Mucosa of gallbladder (tissue), 1 donor: ENCODE measurements at places on chromosomes 16 and 17.

- DNase-seq: no peak
These were observed 23.1 kb downstream of the LITAFD start for GRCh38 chr16:8905168-8905762.

DNA sequence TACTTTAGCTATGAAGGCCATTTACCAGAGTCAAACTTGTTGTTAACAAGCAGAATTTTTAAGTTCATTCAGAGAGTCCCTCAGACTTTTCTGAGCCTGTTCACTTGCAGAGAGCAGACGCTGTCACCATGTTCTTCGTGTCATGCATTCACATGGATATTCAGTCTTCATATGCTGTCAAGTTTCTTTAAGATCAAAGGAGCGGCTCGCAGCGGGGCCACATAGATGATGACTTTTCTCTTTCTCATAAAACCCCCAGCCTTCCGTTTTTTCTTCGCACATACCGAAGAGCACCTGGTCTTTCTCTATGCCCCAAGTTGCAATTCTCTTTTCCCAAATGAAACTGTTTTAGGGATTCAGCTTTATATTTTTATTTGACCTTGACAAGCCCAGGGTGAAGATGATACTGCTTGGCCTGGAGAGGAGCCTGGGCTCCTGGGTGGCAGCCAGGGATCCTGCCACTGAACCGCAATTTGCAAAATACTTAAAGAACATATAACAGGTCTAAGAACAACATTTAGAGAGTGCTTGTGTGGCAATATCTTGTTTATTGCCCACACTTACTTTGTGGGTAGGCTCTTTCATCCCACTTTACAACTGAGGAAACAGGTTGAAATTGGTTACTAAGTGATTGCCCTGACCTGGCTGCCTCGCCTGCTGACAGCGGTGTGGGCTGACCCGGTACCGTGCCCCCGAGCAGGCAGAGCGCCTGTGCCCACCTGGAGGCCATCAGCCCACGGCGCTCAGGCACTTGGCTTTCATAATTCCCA lies 22.9 kb downstream of the SEC14L1 start:
- DNase-seq: no peak

DNA sequence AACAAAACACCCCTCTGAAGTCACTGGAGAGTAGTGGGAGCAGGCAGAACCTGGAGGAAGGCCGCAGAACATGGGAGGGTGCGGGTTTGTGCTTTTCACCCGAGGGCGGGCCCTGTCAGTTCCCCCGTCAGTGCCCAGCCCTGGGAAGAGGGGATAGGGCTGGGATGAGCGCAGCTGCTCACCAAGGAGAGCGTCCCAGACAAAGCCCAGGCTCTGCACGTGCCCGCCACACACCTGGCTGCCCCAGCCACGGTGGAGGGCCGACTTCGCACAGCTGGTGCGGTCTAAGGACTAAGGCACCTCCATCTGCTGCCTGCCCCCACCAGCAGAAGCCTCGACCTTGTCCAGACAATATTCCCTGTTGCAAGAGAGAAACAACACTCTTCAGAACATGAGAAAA lies 39.5 kb downstream of the ZCCHC14 start:
- no peak for DNase-seq

- DNase-seq: no peak
These were observed 5.4 kb upstream of the CYTH1 start for GRCh38 chr17:78787444-78787843.

- no peak for DNase-seq
These were observed 116.2 kb downstream of the C16orf78 start for GRCh38 chr16:49489686-49490320.

DNA sequence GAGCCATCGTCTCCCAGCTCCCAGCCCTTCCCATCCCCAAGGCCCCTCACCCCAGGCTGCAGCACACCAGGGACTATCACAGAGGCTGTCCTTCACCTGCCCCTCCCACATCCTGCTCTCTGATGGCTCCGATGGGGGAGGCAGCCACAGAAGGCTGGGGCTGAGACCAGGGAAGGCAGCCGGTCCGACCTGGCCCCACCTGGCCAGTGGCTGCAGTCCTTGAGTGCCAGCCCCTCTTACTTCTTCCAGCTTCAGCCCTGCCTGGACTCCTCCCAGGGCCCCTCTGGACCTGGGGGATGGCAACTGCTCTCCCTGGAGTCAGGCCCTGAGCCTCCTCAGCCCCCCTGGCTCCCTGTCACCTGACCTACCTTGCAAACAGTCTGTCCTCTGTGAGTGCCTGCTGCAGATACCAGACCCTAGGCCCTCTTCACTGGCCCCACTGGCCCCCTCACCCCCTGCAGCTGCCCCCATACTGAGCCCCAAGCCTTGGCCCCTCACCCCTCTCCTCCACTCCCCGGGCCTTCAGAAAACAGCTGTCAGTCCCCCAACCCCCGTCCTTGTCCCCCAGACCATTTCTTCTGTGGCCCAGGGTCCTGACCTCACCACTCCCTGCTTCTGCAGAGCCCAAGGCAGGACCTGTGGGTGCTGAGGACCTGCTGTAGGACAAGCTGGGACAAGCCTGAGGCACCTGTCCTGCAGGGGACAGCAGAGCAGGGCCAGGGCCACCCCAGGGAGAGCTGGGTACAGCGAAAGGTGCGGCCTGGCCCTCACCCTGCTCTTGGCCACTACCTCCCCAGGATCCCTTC lies 12.6 kb upstream of the SRRM2 start:
- DNase-seq: no peak
